ENCODE measurements at places on chromosomes 5 and 9.
A peak's percentile ranks its signal among the peaks of the same experiment; 100 is the strongest.

GRCh38 chr9:136122425-136123383 is 4.0 kb upstream of the TMEM250 start:
- no peaks in the 10 kb centered on the region for H3K36me3 ChIP-seq
- DNase-seq: peak; percentile 68
- no peak overlapping the region for H3K4me3 ChIP-seq
- H3K27ac ChIP-seq: no peak overlapping the region
- H3K4me1 ChIP-seq: peaks cover 20% of the 10 kb centered on the region
- H3K27me3 ChIP-seq: no peaks in the 10 kb centered on the region

GRCh38 chr9:84945878-84946538 is 276.5 kb downstream of the NTRK2 start:
- no peaks in the 10 kb centered on the region for H3K36me3 ChIP-seq
- no peak overlapping the region for H3K4me3 ChIP-seq
- DNase-seq: no peak
- H3K4me1 ChIP-seq: no peaks in the 10 kb centered on the region
- H3K27me3 ChIP-seq: peaks cover 2% of the 10 kb centered on the region
- no peak overlapping the region for H3K27ac ChIP-seq

GRCh38 chr5:79561525-79561893 is 47.6 kb upstream of the HOMER1 start:
- no peak overlapping the region for H3K27ac ChIP-seq
- H3K36me3 ChIP-seq: no peaks in the 10 kb centered on the region
- no peaks in the 10 kb centered on the region for H3K4me1 ChIP-seq
- no peak for DNase-seq

GRCh38 chr9:4092793-4093709 is 206.8 kb downstream of the GLIS3 start:
- no peak overlapping the region for H3K27ac ChIP-seq
- no peaks in the 10 kb centered on the region for H3K4me1 ChIP-seq
- DNase-seq: no peak
- no peaks in the 10 kb centered on the region for H3K27me3 ChIP-seq
- no peaks in the 10 kb centered on the region for H3K36me3 ChIP-seq

DNA sequence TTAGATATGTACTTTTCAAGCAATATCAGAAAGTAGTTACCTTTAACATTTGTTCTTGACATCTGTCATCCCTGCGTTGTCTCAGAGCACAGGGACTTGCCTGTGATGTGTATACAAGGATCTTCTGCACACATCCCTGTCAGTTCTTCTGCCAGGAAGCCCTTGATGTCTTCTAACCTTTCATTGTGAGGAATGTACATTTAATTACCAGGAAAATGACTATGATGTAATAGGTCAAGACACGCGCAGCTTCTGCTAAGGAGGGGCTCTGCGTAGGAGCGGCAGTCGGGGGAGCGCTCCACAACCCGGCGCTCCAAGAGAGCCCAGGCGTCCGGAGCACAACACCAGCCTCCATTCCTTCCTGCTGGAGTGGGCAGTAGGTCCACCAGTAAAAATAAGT is 119.7 kb downstream of the IRX2 start:
- no peaks in the 10 kb centered on the region for H3K4me1 ChIP-seq
- no peaks in the 10 kb centered on the region for H3K27me3 ChIP-seq
- no peak overlapping the region for H3K27ac ChIP-seq
- DNase-seq: no peak
- H3K36me3 ChIP-seq: no peaks in the 10 kb centered on the region
- no peak overlapping the region for H3K4me3 ChIP-seq

DNA sequence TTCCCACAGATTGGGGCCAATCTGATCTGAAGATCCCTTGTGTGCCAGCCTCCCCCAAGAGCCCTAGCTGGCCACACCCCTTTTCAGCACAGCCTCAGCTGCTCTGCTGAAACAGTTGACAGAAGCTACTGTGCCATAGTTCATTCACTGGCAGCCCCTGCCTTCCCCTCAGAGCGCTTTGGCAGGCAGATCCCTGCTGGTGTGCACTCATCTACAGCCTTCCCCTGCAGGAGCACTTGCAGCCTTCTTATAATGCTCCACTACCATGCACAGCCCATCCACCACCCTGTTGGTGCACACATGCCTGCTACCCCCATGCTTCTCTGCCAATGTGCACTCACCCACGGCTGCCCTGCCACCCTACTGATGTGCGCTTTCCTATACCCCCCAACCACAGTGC is 471.3 kb downstream of the MTRR start:
- no peaks in the 10 kb centered on the region for H3K36me3 ChIP-seq
- H3K4me3 ChIP-seq: no peak overlapping the region
- H3K27me3 ChIP-seq: no peaks in the 10 kb centered on the region
- H3K4me1 ChIP-seq: no peaks in the 10 kb centered on the region
- no peak for DNase-seq

GRCh38 chr5:180313677-180314505 is 22.0 kb upstream of the MAPK9 start:
- H3K27ac ChIP-seq: no peak overlapping the region
- H3K4me3 ChIP-seq: no peak overlapping the region
- H3K27me3 ChIP-seq: peaks cover 24% of the 10 kb centered on the region
- DNase-seq: no peak
- H3K36me3 ChIP-seq: no peaks in the 10 kb centered on the region

DNA sequence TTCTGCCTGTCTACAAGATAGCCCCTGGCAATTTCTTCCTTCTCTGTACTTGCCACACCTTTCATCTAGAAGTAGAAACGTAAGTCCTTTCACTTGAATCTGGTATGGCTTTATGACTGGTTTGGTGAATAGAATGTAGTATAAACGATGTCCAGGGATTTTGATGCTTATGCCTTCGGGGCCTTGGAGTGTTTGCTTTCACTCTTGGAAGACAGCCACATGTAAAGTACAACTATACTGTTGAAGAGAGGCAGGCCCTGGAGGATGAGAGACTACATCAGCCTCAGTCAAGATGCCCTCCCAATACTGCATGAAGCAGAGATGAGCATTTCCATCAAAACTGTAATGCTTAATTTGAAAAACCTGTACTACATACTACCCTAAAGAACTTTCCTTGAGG is 553.8 kb upstream of the C9orf72 start:
- H3K4me3 ChIP-seq: no peak overlapping the region
- H3K36me3 ChIP-seq: no peaks in the 10 kb centered on the region
- no peaks in the 10 kb centered on the region for H3K27me3 ChIP-seq
- DNase-seq: no peak

DNA sequence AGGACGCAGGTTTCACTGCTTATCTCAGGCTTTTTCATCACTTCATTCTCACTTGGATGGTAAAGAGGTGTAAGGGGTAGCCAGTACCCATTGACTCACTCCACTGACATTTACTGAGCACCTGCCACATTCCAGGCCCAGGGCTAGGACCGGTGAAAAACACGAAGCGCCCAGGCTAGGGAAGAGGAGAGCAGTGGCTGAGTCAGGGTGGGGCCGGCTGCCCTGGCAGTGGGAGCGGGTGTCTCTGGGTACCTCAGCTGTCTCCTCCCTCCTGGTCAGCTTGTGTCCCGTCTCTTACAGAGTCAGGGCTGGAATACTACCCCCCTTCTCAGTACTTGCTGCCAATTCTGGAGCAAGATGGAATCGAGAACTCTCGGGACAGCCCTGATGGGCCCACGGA is 22.2 kb downstream of the LRSAM1 start:
- peaks cover 4% of the 10 kb centered on the region for H3K36me3 ChIP-seq
- H3K4me3 ChIP-seq: no peak overlapping the region
- H3K27ac ChIP-seq: no peak overlapping the region
- no peaks in the 10 kb centered on the region for H3K4me1 ChIP-seq
- no peaks in the 10 kb centered on the region for H3K27me3 ChIP-seq

GRCh38 chr5:160213537-160213936 is 15.8 kb upstream of the FABP6 start:
- peaks cover 4% of the 10 kb centered on the region for H3K27me3 ChIP-seq
- no peak overlapping the region for H3K27ac ChIP-seq
- no peaks in the 10 kb centered on the region for H3K36me3 ChIP-seq
- no peak for DNase-seq
- H3K4me1 ChIP-seq: no peaks in the 10 kb centered on the region
- no peak overlapping the region for H3K4me3 ChIP-seq

DNA sequence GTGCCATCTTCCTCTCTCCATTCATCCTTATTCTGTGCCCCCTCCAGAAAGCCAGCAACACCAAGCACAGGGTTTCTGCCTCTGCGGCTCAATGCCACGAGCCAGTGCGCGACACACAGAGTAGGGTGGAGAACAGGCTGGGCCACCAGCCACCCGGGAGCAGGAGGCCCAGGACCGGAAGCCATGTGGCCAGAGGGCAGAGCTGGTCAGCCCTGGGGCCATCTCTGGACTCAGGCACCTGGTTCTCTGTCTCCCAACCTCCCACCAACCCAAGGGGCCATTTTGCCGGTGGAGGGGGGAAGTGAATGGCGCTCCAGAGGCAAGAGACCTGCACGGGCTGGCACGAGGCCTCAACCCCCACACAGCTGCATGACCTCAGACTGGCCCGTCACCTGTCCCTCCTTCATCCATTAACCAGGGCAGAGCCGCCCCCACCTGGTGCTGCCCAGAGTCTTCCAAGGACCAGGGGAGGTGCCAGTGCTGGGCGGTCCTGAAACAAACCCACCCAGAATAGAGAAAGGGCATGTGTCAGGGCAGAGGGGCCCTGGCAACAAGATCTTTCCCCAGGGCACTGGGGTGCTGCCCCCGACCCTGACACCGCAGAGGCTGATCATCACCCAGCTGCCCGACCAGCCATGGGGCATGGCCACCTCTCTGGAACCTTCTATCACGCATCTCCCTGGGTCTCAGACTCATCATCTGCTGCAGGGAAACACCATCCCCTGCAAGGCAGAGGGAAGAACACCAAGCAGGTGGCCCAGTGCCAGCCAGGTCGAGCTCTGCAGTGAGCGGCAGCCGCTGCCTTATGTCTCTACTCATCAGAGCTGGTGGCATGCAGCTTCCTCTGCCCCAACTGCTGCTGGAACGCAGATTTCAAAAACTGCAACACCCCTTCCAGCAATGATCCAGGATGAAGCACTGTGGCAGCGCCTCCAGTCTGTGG is 11.9 kb downstream of the VAV2 start:
- H3K27me3 ChIP-seq: peaks cover 4% of the 10 kb centered on the region
- H3K27ac ChIP-seq: no peak overlapping the region
- no peak overlapping the region for H3K4me3 ChIP-seq
- H3K4me1 ChIP-seq: no peaks in the 10 kb centered on the region
- H3K36me3 ChIP-seq: no peaks in the 10 kb centered on the region

- H3K4me3 ChIP-seq: no peak overlapping the region
- no peak overlapping the region for H3K27ac ChIP-seq
- no peak for DNase-seq
- H3K4me1 ChIP-seq: peaks cover 5% of the 10 kb centered on the region
These were observed 199.9 kb upstream of the CDKN2B start for GRCh38 chr9:22208846-22209585.

DNA sequence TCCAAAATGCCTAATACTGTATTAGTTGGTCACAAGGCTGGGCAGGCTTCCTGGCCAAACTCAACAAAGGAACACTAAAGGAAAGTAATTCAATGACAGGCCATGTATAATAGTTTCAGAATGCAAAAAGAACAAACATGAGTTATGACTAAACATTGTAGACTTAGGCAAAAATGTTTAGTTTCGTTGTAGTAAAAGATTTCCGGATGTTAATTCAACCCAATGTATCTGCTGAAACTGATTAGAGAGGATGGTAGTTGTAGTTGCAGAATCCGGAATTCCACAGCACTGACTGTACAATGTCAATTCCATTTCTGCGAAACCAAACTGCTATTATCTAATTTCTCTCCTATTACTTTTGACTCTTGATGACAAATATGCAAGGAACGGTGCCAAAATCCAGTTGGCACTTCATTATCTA is 117.9 kb upstream of the FST start:
- no peak for DNase-seq
- H3K27ac ChIP-seq: no peak overlapping the region
- H3K27me3 ChIP-seq: no peaks in the 10 kb centered on the region
- no peaks in the 10 kb centered on the region for H3K36me3 ChIP-seq
